Right atrium auricular region (tissue), 2 donors: ENCODE measurements at places on chromosomes 2 and 18. TPM values are rescaled to one million over a fixed set of nuclear protein-coding genes. Genes with fewer than 3 reads are reported as not detected.
A peak's percentile ranks its signal among the peaks of the same experiment; 100 is the strongest.

- no peak for DNase-seq
Observed at GRCh38 chr2:66509326-66509811, 74.4 kb downstream of the MEIS1 start.

- peak; percentile 60 for DNase-seq
Observed at GRCh38 chr18:76426737-76427305, 68.2 kb downstream of the ZNF516 start.

GRCh38 chr2:181697126-181697525 lies 16.8 kb upstream of the NEUROD1 start:
- no peak for DNase-seq

- no peak for DNase-seq
Observed at GRCh38 chr2:83233326-83233725, 1225.8 kb downstream of the SUCLG1 start.

DNA sequence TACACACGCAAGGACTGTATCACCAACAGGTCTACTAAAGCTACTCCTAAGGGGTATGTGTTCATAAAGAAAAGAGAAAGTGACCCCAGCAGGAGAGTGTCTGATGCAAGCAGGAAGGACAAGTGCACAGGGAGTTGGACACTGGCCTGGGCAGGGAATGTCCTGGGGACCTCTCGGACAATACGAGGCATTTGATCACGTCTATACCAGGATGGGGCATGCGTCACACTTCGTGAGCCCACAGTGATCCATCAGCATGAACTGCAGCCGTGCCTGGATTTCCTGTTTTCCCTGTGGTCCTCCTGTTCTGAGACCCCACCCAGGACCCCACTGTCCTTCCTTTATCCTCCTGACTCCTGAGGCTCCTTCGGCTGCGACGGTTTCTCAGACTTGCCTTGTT lies 113.9 kb downstream of the HDAC4 start:
- DNase-seq, result no peak

DNA sequence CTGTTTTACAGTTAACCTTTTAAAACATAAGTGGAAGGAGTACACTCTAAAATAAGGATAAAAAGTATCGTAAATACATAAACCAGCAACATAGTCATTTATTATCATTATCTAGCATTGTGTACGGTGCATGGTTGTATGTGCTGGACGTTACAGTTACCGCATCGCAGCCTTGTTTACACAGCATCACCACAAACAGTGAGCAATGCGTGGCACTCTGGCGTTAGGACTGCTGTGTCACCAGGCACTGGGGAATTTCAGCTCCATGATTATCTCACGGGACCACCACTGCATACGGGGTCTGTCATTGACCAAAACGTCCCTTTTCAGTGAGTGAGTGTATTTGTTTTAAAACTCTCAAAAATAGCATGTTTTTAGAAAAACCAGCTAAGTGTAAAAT lies 103.0 kb upstream of the SNTG2 start:
- no peak for DNase-seq

- DNase-seq, result no peak
Observed at GRCh38 chr2:115122701-115123100, 680.3 kb downstream of the DPP10 start.

- no peak for DNase-seq
Observed at GRCh38 chr2:85185431-85185940, 52.3 kb downstream of the TCF7L1 start.

DNA sequence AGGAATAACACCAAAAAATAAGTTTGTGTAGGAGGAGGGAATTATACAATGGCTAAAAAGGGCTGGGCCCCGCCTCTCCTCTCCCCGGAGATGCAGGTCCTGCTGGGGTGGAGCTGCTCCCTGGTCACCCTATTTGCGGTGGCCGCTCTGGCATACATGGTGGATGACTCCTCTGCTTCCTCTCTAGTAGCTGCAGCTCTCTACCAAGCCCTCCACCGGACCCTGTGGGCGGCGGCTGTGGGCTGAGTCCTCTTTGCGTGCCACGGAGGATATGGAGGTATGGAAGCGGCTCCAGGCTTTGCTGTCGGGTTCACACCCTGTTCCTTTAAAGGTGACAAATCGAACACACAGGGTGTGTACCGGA lies 77.1 kb upstream of the SEC11C start:
- no peak for DNase-seq

DNA sequence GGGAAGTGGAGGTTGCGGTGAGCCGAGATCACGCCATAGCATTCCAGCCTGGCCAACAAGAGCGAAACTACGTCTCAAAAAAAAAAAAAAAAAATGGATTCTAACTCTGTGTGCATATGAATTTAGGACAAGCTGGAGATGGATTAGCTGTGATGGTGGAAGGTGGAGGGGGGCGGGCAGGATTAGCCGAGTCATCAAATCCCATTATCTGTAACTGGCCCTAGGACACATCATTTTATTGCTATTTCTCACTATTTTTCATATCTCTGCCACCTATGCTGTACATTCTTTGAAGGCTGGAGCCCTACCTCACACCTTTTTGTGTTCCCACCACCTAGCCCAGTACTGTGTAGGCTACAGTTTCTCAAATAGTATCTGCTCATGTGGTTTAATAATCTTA lies 7.3 kb upstream of the CDK5R2 start:
- no peak for DNase-seq

- DNase-seq, result no peak
Observed at GRCh38 chr2:108905176-108905575, 83.8 kb downstream of the EDAR start.

DNA sequence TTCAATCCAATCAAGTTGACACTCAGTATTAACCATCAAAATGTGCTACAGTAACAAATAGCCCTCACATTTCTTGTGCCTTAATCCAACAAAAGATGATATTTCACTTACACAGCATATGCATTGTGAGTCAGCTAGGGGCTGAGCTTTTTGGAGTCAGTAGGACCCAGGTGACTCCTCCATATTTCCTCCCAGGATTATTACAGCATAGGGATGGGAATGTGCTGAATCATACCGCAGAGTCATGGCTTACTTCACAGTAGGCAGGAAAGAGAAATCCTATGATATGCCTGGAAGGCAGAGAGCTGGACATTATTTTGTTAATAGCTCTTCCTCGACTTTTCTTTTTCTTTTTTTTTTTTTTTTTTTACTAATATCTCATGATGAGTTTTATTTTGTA lies 153.3 kb downstream of the TMEM182 start:
- DNase-seq, result no peak

DNA sequence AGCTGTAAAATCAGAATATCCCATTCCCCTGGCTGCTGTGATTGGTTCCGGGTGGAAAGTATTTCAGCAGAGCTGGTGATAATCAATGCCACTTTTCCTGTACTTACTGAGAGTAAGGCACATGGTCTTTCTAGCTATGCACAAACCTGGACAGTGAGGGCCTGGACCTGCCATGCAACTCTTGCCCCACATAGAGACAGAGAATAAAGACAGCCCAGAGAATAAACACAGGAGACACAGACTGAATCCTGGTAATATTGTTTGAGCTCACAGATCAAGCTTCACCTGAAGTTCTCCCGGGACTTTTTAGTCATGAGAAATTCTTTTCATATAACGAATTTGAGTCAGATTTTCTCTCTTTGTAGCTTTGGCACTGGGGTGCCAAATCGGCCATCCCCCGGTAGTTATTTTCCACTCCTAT lies 81.9 kb downstream of the ACAA2 start:
- DNase-seq, result no peak

GRCh38 chr2:127342101-127342500 lies 45.7 kb downstream of the MAP3K2 start:
- no peak for DNase-seq

DNA sequence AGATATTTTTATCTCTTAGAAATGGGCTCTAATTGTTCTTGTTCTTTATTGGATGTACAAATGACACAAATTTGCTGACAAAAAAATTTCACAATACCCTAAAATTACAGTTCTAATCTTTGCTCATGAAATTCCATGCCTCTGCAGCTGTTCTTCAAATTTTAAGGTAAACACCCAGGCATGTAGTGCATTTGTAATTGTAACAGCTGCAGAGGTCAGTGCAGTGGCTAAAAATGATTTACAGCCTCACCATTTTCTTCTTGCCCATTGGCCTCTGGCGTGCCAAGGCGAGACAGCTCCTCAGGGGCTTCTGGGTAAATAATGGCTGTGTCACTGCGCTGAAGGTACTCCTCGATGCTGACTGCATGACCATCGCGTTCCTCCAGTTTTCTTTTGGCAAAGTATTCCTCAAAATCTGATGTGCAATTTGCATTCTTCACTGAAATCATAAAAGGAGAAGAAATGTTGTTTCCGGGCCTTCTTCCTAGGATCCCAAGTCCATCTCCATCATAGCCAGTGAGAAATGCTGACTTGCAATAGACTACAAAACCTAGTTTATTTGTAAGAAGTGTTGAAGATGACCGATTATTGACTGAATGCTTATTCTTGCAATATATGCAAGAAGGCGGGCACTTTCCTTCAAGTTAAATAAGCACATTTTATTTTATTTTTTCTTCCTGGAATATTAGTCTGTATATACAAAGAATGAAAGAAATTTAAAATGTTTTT lies 115.2 kb downstream of the ZEB2 start:
- no peak for DNase-seq

- no peak for DNase-seq
Observed at GRCh38 chr2:190023860-190024259, 38.7 kb downstream of the MSTN start.

GRCh38 chr2:219574484-219575311 lies 2.6 kb downstream of the INHA start:
- no peak for DNase-seq

GRCh38 chr2:207238831-207239701 lies 73.3 kb upstream of the KLF7 start:
- peak; percentile 93 for DNase-seq

DNA sequence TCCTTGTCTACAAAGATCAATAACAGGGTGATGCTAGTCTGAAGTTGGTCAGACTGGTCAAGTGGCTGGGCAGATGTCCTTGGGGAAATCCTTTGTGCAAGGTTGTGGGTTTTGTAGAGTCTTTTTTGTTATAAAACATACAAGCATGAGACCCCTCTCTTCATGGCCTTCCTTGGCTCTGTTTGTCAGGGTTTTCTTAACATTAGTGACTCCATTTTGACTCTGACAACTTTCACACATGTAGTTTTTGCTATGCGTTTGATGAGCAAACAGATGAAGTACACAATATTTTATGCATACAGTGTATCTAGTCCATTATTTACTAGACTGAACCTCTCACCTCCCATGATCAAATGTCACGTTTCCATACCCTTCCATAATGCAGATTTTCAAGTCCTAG lies 151.2 kb upstream of the KLF7 start:
- DNase-seq, result no peak

DNA sequence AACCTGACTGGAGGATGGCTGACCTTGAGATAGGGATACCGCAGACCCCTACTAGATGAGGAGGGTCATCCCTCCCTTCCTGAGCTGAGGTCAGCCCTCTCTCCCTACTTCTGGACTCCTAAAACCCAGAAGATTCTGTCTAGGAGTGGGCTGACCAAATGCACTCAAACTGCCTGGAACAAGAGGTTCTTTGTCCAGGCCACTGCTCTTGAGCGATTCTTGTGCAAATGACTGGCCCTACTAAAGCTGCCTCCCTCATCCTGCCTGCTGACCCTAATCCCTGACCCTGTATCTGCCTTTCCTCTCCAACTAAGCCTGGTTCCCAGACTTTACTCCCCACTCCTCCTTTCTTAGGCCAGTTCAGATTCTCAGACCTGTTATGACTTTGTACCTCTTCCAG lies 56.2 kb downstream of the EFR3B start:
- no peak for DNase-seq

- no peak for DNase-seq
Observed at GRCh38 chr2:134020608-134021007, 233.3 kb upstream of the MGAT5 start.

GRCh38 chr2:104944495-104944894 lies 90.6 kb downstream of the POU3F3 start:
- DNase-seq, result no peak

- no peak for DNase-seq
Observed at GRCh38 chr18:42442656-42443055, 487.6 kb downstream of the PIK3C3 start.

DNA sequence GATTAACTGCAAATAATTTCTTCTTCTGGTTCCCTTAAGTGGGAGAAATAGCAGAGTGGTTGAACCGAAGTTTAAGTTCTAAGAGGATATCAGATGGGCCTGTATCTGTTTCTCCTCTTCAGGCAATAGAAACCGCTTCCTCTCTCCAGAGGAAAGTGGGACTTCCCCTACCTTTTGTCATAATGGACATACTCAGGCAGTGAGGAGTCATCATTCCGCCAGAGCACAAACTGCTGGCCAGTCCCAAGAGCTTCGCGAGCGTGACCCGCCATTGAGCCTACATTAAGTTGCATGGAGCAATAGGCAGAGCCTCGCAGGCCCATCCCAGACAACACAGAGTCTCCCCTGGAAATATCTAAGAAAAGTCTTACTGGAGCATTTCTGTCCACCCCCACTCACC lies 158.9 kb downstream of the LDLRAD4 start:
- DNase-seq, result peak; percentile 64

DNA sequence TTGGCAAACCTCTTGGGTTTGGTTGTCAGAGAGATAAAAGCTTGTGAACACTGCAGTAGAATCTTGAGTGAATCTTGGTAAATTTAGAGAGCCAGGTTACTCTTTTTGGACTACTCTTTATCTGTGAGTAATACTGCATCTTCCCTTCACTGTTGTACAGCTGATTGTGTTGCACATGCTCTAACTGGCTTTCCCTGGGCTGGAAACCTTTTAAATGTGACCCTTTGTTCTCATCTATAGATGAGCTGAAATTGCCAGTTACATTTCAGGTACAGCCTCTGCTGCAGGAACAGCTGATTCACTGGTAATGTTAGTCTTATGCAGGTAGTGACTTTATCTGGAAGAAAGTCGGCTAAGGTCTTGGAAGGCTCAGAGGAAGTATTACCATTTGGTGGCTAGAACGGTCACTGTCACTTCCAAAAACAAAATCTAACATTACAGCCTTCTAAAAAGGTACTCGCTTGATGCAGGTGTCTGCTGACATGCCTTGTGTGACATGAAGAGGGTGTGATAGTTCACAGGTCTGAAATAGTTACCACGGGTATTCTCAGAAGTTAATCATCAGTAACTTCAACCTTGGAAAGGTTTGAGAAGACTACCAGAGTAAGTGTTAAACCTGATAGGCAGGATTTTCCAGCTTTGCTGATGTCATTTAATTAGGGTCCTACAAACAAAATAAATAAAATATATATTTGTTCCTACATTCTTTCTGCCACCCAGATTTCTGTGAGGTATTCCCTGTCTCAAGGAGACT lies 851.1 kb downstream of the SLC4A3 start:
- no peak for DNase-seq

Gene TUBA4B
- total RNA-seq, result not detected

Gene PLCL1
- 26.8 TPM for total RNA-seq

Gene DNAJC5G
- total RNA-seq, result 0.59 TPM

Gene KCNJ3
- total RNA-seq, result 73.3 TPM

Gene YES1
- total RNA-seq, result 20.3 TPM

Gene CNTNAP5
- not detected for total RNA-seq

Gene ACVR2A
- total RNA-seq, result 9.7 TPM

Gene KCNE4
- total RNA-seq, result 4.0 TPM

Gene PPP1R1C
- total RNA-seq, result 5.4 TPM

Gene CAB39
- 66.1 TPM for total RNA-seq

Gene SIX3
- total RNA-seq, result not detected
